ENCODE measurements at places on chromosomes 6 and 20.

- DNase-seq = no peak
Observed at GRCh38 chr20:24785141-24786110, 163.6 kb upstream of the CST7 start.

- no peak for DNase-seq
Observed at GRCh38 chr6:32790306-32790705, 26.5 kb downstream of the HLA-DOB start.

GRCh38 chr6:7341989-7342742, 29.2 kb upstream of the SSR1 start:
- DNase-seq = no peak

DNA sequence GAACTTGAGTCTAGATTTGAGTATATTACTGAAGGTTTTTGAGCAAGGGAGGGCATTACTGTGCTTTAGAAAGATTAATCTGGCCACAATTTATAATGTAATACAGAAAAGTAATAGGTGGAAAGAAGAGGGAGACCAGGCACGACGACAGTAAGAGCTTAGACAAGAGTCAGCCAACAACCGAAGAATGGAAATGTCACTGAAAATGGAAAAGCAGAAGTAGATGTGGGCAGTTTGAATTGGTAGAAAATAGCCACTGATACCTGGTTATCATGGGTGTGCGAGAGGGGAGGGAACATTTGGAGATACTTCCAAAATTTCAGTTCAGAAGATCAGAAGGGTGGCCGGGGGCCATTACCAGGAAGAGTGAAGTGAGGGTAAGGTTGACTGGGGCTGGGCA, 339.1 kb downstream of the UTRN start:
- no peak for DNase-seq

- peak; percentile 20 for DNase-seq
Observed at GRCh38 chr6:98769546-98769945, 64.8 kb upstream of the POU3F2 start.

DNA sequence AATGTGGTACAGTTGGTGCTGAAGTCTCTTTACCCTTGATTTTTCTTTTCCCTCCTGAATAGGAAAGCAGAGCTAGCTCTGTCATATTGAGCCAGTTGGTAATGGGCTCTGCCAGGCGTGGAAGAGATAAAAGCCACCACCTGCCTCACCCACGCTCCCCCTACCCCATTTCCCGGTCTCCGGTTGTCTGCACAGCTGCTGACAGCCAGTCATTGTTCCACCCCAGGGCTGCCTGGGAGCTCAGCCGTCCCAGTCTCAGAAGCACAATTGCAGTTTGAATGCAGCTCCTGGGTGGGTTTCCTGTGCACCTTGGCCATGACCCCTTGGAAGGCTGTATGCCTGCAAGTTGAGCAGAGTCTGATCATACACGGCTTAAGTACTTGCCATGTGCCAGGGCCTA, 675.2 kb upstream of the FLRT3 start:
- DNase-seq = no peak

GRCh38 chr6:112005013-112005371, 48.9 kb upstream of the CCN6 start:
- DNase-seq = no peak

- DNase-seq = no peak
Observed at GRCh38 chr6:44188819-44189218, 27.9 kb upstream of the MYMX start.

DNA sequence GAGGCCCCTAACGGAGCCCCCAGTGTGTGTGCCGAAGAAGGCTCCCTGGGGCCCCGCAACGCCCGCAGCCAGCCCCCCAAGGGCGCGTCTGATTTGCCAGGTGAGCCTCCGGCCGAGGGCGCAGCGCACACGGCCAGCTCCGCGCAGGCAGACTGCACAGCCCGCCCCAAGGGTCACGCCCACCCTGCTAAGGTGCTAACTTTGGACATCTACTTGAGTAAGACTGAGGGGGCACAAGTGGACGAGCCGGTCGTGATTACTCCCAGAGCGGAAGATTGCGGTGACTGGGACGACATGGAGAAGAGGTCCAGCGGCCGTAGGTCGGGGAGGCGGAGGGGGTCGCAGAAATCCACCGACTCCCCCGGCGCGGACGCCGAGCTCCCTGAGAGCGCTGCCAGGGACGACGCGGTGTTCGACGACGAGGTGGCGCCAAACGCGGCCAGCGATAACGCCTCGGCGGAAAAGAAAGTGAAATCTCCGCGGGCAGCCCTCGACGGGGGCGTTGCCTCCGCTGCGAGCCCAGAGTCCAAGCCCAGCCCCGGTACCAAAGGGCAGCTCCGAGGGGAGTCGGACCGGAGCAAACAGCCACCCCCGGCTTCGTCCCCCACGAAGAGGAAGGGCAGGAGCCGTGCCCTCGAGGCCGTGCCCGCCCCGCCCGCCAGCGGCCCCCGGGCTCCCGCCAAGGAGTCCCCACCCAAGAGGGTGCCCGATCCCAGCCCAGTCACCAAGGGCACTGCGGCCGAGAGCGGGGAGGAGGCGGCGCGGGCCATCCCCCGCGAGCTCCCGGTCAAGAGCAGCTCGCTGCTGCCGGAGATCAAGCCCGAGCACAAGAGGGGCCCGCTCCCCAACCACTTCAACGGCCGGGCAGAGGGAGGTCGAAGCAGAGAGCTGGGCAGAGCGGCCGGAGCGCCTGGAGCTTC, 117.0 kb downstream of the RTN4IP1 start:
- DNase-seq = peak; percentile 87

DNA sequence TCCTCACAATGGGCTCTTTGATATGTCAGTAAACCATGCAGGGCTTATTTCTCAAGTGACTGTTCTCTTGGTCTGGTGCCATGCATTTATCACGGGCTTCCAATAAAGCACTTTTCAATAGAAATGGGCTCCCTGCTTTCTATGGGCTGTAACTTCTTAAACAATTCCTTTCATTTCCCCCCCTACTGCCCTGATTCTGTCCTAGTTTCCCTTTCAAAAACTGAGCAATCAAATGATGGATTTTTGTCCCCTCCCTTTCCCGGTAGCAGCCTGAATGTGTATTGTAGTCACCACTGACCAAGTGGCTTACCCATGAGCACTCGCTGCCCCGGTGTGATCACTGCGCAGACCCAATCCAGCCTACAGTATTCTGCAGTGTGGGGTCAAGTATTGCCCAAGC, 13.9 kb downstream of the RPS10 start:
- DNase-seq = no peak

GRCh38 chr20:49179368-49180277, 8.5 kb downstream of the STAU1 start:
- DNase-seq = no peak

- DNase-seq = no peak
Observed at GRCh38 chr6:5559651-5560050, 298.3 kb downstream of the FARS2 start.

GRCh38 chr20:44398335-44398734, 42.8 kb downstream of the HNF4A start:
- DNase-seq = no peak

DNA sequence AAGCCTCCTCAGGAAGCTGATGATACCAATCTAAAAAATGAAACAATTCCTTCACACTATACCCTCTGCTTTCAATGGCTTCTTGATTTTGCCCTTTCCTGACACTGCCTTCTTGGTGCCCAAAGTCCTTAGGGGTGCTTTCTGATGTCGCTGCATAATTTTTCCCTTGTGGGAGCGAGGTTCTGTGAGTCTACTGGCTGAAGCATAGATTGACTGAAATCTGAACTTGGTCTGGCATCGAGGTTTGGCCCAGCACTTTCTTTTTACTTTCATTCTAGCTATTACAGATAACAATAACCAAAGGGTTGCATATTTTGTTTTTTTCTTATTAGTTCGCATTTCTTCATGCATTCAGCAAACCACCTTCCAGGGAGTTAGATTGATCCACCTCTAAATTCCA, 65.8 kb downstream of the E2F3 start:
- no peak for DNase-seq

GRCh38 chr6:110042670-110043296, 64.7 kb downstream of the GPR6 start:
- DNase-seq = no peak

DNA sequence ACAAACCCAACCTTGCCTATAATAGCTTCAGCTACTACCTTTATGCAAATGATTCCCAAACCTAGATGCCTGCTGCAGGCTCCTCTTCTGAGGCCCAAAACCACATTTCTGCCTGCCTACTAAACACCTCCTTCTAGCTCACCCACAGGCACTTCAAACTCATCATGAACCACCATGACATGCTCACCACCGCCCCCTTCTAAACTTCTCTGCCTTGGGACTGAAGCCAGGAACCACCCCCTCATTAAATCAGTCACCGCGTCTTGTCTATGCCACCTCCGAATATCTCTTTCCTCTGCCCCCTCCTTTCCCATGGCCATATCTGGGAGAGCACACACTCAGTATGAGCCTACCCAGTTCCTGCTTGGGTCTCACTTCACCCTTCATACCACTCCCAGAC, 101.2 kb downstream of the SNAP25 start:
- DNase-seq = no peak
